DMS79 (cell line): ENCODE measurements at places on chromosomes 6 and 20.

DNA sequence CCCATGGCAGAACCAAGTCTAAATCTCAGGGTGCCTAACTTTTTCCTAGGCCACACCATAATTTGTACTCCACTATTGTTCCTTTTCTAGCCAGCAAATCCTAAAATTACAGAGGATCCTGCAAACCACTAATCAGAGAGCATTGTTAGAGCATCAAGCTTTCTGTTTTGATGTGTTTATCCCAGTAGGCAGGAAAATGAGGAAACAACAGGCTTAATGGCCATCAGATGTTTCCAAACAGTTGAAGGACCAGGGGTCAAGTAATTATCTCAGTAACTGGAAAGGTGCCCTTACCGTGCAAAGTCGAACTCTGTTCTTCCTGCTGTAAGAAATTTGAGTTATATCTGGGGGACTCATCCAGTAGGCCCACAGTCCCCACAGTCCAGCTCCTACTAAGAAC is 58.7 kb downstream of the RALY start:
- no peak for DNase-seq

GRCh38 chr20:38452880-38453624 is 17.9 kb upstream of the SNHG17 start:
- no peak for DNase-seq

DNA sequence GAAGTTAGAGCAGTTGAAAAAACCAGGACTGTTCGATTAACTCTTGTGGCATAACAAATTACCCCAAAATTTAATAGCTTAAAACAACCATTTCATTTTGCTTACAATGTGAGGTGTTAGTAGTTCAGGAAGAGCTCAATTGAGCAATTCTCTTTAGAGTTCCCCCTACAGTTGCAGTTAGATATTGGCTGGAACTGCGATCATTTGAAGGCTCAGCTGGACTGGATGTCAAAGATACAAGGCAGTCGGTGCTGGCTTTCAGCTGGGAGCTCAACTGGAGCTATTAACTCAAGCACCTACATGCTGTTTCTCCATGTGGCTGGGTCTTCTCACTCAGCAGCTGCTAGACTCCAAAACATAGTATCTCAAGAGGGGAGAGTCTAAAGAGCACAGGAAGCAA is 96.0 kb upstream of the LOC128125822 start:
- no peak for DNase-seq

GRCh38 chr20:18225632-18226031 is 62.7 kb upstream of the ZNF133 start:
- no peak for DNase-seq
